ENCODE measurements at places on chromosomes 7 and 10.

- DNase-seq, result no peak
Measured at GRCh38 chr7:55517191-55517633, 55.1 kb downstream of the VOPP1 start.

DNA sequence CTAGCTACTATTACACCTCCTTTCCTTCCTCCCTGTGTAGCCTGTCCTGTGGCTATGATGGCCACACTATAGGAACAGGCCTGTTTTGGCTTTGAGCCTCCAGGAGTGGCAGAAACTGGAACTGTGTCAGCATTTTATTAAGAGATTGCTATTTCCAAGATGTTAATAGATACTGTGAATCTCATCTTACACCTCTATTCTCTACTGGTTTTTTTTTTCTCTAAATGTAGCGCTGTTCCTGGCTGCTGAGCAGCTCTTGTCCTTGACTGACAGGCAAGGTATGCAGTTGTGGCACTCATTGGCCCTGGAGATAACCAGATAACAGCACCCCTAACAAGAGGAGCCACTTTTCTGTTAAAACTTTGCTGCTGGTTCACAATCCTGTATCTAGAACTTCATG, 119.5 kb downstream of the EXOC4 start:
- DNase-seq, result no peak

DNA sequence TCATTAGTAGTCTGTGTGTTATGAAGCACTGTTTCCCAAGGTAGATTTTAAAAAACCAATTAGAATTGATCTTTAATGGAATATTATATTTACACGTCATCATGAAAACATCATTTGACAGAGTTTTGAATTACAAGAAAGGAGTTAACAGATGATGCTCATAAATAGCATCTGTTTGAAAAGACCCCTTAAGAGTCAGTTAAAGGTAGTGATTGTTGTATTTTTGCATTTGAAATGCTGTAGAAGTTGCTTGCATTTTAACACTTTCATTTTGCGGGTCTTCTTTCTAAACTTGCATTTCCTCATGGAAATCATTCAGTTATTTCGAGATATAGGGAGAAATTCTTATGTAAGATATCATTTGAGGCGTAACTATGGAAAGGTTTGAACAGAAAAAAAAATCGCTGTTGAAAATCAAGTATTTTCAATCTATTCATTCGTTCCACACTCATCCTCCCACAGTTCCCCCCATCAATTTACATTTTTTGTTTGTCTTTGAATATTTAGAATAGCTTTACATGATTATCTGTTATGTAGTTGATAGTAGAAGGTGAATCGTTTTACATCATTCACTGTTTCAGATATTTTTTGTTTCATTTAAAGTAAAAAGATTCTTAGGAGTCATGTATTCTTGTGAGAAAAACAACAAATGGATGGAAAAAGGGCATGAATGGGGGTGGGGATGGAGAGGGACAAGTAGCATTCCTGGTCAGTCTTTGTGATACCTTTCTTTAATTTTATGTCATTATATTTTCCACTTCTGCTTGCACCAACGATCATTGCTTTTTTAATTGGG, 3.0 kb upstream of the SKIDA1 start:
- DNase-seq, result no peak

DNA sequence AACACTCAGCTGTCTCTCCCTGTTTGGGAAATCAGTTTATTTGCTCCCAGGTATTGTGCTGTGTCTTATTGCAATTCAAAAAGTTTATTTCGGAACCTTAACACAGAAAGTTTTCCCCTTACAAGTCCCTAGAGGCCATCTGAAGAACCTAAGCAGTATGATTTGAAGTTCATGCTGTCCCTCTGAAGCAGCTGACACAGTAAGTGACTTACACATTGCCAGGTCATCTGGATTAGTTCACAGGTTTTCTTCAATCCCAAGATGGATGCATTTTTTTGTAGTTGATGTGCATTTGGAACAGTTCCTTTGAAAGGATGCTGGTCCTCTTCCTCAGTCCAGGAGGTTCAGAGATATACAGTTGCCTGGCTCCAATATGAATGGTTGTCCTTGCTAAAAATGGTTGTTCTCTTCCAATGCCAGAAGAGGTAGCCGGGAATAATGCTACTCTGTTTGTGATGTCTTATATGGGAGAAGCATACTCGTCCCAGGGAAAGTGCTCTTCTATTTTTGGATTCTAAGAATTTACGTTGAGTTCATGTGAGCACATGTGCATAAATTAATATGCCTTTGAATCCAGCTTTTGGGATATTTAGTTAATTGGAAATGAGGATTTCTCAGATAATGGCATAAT, 183.5 kb upstream of the PHYHIPL start:
- no peak for DNase-seq

DNA sequence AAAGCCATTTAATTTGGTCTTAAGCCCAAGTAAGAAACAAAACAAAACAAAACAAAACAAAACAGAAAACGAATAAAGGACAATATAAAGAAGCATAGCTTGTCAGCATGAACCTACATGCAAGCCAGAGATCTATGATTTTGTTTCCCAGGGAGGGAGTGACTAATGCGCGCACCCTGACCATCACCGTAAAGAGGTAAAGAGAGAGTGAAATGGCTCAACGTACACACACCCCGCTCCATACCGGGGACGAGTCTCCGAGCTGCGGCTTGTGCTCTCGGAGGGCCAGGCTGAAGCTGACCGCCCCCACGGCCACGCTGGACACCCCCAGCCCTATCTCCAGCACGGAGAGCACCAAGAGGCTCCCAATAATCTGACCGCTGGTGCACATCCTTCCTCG, 1.1 kb downstream of the TMEM196 start:
- peak; percentile 20 for DNase-seq
